ENCODE measurements at places on chromosomes 7 and 10.

- DNase-seq = no peak
Measured at GRCh38 chr10:116815641-116816415, 33.5 kb upstream of the ENO4 start.

DNA sequence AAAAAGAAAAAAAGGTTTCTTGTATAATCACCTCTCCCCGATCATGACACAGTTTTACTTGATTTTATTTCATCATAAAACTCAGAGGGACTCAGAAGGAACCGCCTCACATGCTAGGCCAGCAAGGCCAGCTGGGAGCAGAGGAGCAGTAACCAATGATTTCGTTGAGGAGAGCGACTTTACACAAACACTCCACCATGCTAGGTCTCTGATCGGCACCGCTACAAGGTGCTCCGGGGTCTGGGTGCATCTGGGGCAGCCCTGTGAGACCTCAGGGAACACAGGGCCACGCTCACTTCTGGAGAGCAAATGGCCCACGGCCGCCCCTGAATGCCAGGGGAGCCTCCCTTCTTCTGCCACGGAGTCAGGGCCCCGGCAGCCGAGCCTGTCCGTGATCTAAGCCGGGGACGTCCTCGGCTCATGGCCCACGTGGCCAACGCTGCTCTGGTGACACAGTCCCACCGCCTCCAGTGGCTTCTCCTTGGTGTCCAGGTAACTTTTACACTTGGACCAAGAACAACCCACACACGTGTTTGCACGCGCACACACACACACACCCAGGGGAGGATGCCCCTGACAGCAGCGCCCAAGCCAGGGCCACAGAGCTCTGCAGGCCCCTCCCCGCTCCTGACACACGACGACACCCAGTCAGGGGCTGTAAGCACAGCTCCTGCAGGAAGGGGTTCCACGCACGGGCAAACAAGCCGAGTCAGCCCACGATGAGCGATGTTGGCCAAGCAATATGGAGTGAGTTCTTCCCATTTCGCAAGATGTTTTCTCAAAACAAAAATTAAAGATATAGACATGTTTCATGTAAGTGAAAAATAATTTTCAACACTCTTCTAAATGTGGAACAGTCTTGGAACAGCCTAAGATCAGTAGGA, 332.3 kb downstream of the DNAJB6 start:
- DNase-seq = no peak

GRCh38 chr7:38411404-38411803, 138.0 kb upstream of the TARP start:
- DNase-seq = no peak

- DNase-seq = no peak
Measured at GRCh38 chr7:73896454-73896853, 35.5 kb downstream of the TMEM270 start.

- DNase-seq = no peak
Measured at GRCh38 chr10:24853661-24854060, 98.7 kb downstream of the PRTFDC1 start.

- no peak for DNase-seq
Measured at GRCh38 chr10:33201056-33201780, 133.2 kb downstream of the NRP1 start.

Data from GM12878 (cell line).